HCT116 (cell line): ENCODE measurements at places on chromosomes 16 and 17. TPM values are rescaled to one million over a fixed set of nuclear protein-coding genes. Genes with fewer than 3 reads are reported as not detected.

GRCh38 chr16:24288516-24288915 is 32.4 kb downstream of the CACNG3 start:
- no peak for DNase-seq
- no peak overlapping the region for H3K4me3 ChIP-seq
- peaks cover 26% of the 10 kb centered on the region for H3K27me3 ChIP-seq
- H3K4me1 ChIP-seq, result peaks cover 3% of the 10 kb centered on the region; the same call in 1 of the 2 replicates

BAHCC1 gene
- 45.2 TPM for total RNA-seq

TEKT3 gene
- 0.64 TPM for total RNA-seq

GRCh38 chr17:58870747-58871146 is 115.1 kb downstream of the PPM1E start:
- no peak overlapping the region for H3K4me3 ChIP-seq
- H3K27me3 ChIP-seq, result no peaks in the 10 kb centered on the region
- H3K36me3 ChIP-seq, result no peaks in the 10 kb centered on the region
- no peak for DNase-seq

WFDC1 gene
- total RNA-seq, result 0.42 TPM

GRCh38 chr17:68792042-68792685 is 163.0 kb downstream of the ABCA8 start:
- H3K27me3 ChIP-seq, result no peaks in the 10 kb centered on the region
- no peak overlapping the region for H3K27ac ChIP-seq
- DNase-seq, result no peak
- no peaks in the 10 kb centered on the region for H3K36me3 ChIP-seq
- H3K4me1 ChIP-seq, result no peaks in the 10 kb centered on the region
- H3K4me3 ChIP-seq, result no peak overlapping the region

DNA sequence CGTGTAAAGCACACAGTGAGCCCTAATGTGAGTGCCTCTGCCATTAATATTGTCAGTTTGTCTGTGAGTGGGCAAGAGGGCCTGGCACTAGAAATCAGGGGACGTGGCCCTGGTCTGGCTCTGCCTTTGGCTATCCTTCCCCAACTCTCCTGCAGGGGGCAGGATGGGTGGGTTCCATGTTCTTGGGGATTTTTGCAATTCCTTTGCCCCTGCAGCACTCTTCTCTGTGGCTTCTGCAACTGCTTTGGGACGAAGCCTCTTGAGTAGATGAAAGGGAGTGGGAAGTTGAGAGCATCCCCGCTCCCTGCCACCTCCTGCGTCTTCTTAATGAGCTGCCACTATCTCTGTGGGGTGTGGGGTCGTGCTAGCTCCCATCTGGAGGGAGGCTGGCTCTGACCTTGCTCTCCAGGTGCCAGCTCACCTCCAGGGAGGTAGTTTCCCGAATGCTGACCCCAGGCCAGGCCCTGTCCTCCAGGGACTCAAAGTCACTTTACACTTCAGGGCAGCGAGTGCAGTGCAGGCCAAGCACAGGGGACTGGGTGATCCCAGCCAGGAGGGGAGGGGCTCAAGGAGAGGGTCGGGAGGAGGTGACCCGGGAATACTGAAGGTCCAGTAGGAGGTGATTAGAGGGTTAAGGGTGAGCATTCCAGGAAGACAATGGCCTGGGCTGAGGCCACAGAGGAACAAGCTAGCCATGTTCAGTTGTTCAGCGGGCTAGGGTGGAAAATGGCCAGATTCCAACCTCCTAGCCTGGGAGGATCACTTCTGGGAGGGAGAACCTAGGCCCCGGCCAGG is 121.0 kb upstream of the NLRP1 start:
- H3K27me3 ChIP-seq, result peaks cover 33% of the 10 kb centered on the region
- H3K27ac ChIP-seq, result no peak overlapping the region
- no peaks in the 10 kb centered on the region for H3K4me1 ChIP-seq
- H3K4me3 ChIP-seq, result no peak overlapping the region
- no peaks in the 10 kb centered on the region for H3K36me3 ChIP-seq

KRT23 gene
- total RNA-seq, result 19.0 TPM

- H3K36me3 ChIP-seq, result peaks cover 2% of the 10 kb centered on the region; the same call in 1 of the 2 replicates
- no peak overlapping the region for H3K4me3 ChIP-seq
- DNase-seq, result no peak
- no peak overlapping the region for H3K27ac ChIP-seq
These were observed 32.3 kb downstream of the CLEC16A start for GRCh38 chr16:10976634-10977033.

KRTAP2-1 gene
- total RNA-seq, result not detected

GRCh38 chr17:75553295-75554110 is 28.0 kb downstream of the LLGL2 start:
- no peak for DNase-seq
- H3K27me3 ChIP-seq, result no peaks in the 10 kb centered on the region
